ENCODE measurements at places on chromosomes 7 and 10. TPM values are rescaled to one million over a fixed set of nuclear protein-coding genes. Genes with fewer than 3 reads are reported as not detected.

Gene NOD1
- polyA plus RNA-seq: 7.4 TPM

Gene ADAMTS14
- polyA plus RNA-seq: 0.36 TPM

Gene SCIN
- not detected for polyA plus RNA-seq

DNA sequence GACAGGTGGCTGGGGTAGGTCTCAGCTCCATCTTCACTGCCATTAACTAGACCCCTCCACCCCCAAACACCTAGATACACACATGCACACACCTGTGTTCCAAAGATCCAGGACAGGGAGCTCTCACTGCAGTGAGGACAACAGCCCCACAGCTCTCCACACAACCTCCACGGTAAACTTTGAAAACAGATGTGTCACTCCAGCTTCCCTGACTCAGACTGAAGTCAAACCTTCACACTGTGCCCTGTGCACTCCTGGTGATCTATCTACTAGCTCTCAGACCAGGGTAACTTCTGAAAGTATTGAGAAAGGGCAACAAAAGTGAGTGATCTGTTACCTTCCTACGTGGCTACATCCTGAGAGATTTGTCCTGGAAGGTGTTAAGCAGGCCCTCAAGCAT is 519.8 kb downstream of the XPNPEP1 start:
- DNase-seq: no peak

DNA sequence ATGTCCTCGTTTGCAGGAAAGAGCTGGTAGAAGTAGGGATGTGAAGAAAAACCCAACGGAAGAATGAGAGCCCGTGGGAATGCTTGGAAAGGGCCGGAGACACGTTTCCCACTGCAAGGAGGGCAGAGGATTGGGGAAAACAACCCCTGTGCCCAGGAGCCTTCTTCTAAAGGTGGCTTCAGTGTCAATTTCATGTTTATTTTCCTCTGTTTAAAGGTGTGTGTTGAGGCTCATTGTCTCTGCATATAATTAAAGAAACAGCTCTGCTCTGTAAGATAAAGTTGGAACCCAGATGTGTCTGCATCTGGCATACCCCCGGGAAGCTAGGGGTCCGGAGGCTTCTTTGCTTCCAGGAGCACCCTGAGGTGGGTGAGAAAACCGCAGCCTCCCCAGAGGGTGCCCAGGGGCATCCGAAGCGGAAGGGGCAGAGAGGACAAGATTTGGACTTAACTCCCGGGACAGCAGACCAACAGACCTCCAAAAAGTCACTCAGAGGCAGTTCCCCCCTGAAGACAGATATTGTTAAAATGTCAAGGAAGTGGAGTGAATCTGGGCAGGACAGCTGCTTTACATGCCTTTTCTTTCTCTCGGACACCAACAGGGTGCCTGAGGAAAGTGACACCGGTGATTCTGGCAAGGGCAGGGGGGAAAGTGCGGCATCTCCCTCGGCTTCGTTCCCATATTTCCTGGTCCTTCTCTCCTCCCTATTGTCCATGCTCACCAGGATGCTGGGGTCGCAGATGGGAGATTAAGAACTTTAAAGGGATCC is 8.6 kb upstream of the GATA3 start:
- no peak for DNase-seq

GRCh38 chr7:2060701-2061100 is 172.0 kb downstream of the MAD1L1 start:
- no peak for DNase-seq

DNA sequence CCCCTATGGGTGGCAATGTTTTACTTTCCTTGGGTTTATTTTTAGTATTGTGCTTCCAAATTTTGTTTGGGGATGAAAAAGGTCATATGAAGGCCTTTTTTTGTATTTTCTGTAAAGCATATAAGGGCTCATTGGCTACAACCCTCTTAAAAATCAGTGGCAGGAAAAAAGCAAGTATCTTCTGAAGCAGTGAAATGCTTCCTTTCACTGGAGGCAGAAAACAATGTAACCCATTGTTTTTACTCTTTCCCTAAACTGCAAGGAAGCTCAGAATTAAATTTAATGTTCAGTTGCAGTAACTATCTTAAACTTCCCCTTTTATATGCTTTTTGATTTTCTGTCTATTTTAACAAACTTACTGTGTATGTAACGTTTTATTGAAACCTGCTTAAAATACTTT is 148.7 kb upstream of the LYZL1 start:
- no peak for DNase-seq

GRCh38 chr7:140643416-140643815 is 2.8 kb upstream of the DENND2A start:
- DNase-seq: no peak
